ENCODE measurements at places on chromosomes 2 and 18.

GRCh38 chr2:22990246-22990645, 394.7 kb upstream of the KLHL29 start:
- no peak for DNase-seq

GRCh38 chr2:112220831-112221230, 34.0 kb downstream of the ZC3H8 start:
- no peak for DNase-seq

- DNase-seq: peak; percentile 5
Observed at GRCh38 chr2:200860092-200860795, 4.2 kb downstream of the CLK1 start.

DNA sequence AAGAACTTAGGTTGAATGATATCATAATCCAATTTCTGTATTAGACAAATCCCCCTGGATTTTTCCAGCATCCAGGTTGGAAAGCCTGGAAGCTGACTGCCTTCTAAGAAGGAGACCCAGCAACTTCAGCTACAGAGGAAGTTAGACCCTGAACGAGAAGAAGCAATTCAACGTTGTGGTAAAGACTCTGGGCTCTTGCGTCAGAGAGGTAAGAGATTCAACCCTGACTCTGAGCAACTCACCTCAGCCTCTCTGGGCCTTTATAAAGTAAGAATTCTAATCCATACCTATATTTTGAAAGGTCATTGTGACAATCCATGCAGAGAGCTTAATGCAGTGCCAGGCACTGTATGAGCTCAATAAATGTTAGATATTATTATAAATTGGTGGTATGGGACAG, 9.7 kb downstream of the E2F6 start:
- DNase-seq: no peak

GRCh38 chr2:38077431-38077769, 1.4 kb upstream of the CYP1B1 start:
- DNase-seq: no peak

- no peak for DNase-seq
Observed at GRCh38 chr18:36302676-36303075, 5.2 kb downstream of the FHOD3 start.

- no peak for DNase-seq
Observed at GRCh38 chr2:38057651-38058410, 18.1 kb downstream of the CYP1B1 start.

- no peak for DNase-seq
Observed at GRCh38 chr2:120938045-120938771, 202.5 kb downstream of the GLI2 start.

DNA sequence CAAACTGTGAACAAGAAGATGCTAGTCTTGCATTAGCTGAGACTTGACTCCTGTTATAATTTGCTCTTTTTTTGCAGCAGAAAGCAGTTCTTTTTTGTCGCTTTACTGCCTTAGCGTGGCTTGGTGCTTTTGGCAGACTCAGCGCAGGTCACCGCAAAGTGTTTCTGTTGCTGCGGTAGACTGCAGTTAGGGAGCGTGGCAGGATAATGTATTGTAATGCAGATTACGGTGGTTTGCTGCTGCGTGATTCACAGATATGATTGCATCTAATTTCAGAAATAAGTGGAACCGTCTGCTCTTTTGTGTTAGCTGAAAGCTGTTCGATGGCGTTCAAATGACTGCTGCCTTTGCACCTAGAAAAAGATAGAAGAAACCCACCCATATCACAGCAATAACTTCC, 131.6 kb upstream of the SATB2 start:
- DNase-seq: no peak

DNA sequence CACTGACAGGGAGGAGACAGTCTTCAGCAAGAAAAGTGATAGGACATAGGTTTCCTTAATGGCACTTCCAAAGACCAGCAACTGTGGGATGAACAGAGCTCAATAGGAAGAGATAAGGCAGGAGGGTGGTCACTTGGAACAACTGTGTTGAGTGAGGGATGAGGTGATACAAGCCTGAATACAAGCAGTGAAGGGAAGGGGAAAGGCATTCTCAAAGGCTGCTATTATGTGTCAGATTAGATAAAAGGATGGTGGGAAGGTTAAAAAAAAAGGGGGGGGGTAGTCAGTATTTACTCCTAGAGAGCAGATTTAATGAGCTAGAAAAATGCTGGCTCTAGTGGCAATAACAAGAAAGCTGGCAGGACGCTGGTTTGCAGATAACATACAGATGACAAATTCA, 25.7 kb downstream of the CCBE1 start:
- no peak for DNase-seq

DNA sequence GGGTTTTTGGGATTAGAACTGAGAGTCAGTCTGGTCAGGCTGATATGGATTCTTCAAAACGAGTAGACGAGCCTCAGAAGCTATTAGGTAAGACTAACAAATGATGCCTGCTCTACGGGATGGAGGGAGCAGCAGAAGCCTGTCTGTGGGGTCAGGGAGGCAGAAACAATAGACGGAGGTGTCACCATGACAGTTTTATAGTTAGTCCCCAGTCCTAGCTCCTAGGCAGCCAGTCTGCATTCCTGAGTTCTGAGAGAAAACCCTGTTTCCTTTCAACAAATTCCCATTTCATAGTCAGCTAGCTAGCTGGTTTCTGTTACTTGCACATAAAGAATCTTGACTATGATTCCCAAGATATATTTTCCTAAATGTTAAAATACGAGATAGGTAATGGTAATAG, 542.1 kb downstream of the PID1 start:
- no peak for DNase-seq

DNA sequence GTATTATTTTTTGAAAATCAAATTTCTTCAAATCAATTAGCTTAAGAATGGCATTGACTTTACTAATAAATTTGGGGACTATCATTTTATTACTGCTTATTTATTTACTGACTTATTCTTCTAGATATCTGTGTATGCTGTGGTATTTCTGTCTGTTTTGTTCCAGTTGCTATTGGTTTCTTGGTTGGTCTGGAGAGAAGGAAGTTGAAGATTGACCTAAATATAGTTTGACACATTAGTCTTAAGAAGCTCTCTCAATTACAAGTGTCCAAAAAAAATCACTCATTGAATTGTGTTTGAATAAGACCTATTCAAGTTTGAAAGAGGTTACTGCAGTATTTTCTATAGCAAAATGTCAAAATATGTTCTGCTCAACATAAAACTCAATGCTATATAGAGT, 153.3 kb upstream of the KYNU start:
- no peak for DNase-seq

All from stimulated activated naive CD4-positive, alpha-beta T cell treated with Interleukin-2 at 50 U/mL for 16 hours (primary cell).